Left forelimb (tissue), 1 donor: ENCODE measurements at places on chromosomes 7 and 10.

DNA sequence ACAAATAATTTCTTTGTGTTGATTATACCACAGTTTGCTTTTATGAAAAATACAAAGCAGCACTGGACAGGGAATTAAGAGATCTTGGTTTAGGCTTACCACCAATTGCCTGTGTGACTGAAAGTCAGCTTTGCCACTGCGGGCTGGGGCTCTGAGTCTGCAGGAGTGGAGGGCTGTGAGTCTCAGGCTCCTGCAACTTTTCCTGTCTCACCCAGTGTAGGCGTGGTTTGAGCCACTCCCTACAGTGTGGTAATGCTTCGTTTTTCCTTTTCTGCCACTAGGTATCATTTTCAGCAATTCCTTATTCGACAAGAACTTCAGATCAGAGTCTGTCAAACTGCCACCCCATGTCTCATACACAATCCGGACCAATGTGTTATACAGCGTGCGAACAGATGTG, 180.6 kb downstream of the ABCA13 start:
- DNase-seq = no peak

DNA sequence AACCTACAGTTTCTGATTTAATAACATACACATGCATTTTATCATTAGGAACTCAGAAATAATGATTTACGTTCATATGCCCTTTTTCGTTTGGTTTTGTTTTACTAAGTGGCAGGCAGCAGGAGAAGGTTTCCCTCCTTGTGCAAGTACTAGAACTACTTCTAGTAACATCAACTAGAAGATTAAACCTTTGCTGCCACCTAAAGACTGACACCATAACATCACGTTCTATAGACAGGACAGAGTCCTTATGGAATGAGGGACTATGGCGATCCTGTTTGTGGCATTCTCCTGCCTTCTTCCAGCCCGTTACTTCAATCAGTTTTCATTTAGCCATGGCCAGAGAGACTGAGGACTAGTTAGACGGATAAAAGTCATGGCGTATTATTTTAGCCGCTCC, 53.2 kb downstream of the GAD2 start:
- DNase-seq = no peak

DNA sequence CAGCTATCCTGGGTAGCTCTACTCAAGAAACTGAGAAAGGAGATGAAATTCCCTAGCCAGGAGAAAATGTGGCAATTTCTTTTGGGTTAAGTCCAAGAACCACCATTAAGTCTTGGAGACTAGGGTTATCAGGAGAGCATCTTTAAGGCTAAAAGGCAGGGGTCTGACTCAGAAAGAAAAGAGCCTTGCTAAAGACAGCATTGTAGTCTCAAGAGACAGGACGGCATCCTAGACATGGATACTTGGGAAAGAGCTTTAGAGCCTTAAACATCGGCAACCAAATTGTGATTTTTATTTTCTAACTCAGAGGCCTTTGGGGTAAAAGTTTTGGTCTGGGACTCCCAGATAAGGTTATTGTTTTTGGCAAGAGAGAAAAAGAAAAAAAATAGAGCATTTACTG, 83.1 kb downstream of the FAS start:
- no peak for DNase-seq

DNA sequence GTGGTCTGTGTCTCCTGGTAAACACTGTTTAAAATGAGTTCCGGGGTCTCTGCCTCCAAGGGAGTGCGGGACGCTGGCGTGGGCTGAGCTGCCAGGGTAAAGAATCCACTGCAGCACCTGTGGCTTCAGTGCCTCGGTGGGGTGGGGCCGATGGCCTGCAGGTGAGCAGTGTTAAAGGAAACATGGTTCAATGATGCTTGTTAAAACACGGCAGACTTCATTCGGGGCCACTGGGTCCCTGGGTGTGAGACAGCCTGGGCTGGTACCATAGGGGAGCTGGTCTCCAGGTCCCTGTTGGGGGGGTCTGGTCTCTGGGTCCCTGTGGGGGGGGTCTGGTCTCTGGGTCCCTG, 24.9 kb upstream of the KNDC1 start:
- no peak for DNase-seq

GRCh38 chr10:12109286-12109685, 20.2 kb upstream of the SEC61A2 start:
- DNase-seq = no peak

- DNase-seq = no peak
Observed at GRCh38 chr7:18151422-18151821, 123.8 kb upstream of the PRPS1L1 start.

DNA sequence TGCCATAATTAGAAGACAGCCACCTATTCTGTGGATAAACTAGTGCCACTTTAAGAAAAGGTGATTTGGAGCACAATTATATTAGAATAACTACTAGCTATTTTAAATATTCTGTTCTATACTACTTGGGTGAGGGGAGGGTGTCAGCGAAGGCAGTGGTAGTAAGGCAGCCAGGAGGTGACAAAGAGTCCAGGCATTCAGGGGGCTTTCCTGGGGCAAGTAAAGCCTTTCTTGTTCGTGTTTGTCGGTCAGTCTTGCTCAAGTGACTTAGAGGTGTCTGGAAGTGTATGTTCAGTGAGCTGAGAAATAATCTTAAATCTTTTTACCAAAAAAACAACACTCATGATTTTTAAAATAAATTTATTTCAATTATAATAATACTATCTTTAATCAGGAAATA, 34.4 kb downstream of the ADD3 start:
- DNase-seq = no peak

DNA sequence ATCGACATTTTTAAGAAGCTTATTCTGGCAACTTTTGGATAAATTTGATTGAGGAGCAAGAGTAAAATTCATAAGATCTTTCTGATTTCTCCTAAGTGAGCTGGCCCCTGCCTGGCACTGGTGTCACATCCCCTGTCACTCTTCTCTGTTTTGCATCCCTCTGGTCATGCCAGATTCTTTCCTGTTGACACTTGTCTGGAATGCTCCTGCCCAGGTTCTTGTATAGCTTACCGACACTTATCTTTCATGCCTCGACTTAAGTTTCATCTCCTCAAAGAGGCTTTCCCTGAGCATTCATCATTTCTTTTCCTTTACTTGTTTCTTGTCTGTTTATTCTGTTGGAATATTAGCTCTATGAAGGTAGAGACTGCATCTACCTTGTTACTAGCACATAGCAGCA, 22.2 kb upstream of the AASS start:
- no peak for DNase-seq

GRCh38 chr10:115335366-115335765, 242.2 kb downstream of the ATRNL1 start:
- no peak for DNase-seq

DNA sequence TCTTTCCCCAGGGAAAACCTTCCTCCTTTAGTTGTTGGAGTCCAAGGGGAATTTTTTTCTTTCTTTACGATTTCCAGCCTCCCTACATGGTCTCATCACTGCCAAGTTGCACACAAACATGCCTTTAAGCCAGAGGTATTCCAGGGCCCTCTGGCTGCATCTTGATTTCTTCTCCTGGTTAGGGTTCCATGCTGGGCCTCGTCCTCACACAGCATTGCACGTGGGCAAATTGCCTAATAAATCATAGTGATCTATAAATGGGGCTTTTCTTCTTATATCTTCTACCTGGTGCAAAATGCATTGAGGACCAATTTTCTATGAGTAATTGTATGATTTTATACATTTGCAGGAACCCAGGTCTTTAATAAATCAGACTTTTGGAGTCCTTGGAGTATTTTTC, 284.2 kb downstream of the C7orf25 start:
- no peak for DNase-seq

DNA sequence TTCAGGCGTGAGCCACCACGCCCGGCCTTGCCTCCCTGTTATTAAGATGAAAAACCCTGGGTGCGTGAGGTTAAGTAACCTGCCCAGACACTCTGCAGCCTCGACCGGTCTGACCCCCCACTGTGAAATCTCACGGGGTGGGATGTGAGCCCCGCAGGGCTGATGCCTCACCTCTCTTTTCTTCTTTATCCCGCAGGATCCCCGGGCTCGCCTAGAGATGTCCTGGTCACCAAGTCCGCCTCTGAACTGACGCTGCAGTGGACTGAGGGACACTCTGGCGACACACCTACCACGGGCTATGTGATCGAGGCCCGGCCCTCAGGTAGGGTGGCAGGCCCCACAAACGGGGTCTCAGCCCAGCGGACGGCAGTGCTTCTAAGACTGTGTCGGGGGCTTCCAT, 461.1 kb upstream of the FOXK1 start:
- DNase-seq = no peak

DNA sequence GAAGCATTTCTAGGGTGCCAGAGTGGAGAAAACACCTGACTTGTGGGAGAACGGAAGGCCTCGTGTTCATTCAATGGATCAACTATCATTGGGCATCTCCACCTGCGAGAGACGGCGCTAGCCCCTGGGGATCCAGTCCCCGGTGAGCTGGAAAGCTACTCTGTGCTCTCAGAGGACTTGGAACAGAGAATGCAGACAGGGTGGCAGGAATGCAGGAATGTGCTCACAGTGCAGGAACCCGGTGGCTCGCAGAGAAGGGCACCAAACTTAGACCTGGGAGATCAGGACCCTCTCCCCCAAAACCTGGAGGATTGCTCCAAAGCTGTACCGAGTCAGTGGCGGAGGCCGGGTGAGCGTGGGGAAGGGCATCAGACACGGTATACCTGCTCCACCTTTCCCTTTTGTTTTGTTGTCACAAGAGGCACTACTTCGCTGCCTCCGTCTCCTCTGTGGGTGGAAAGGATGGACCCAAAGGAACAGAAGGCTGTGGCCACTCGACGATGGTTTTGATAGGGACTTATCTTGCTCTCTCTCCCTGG, 569.0 kb upstream of the C7orf33 start:
- DNase-seq = no peak

DNA sequence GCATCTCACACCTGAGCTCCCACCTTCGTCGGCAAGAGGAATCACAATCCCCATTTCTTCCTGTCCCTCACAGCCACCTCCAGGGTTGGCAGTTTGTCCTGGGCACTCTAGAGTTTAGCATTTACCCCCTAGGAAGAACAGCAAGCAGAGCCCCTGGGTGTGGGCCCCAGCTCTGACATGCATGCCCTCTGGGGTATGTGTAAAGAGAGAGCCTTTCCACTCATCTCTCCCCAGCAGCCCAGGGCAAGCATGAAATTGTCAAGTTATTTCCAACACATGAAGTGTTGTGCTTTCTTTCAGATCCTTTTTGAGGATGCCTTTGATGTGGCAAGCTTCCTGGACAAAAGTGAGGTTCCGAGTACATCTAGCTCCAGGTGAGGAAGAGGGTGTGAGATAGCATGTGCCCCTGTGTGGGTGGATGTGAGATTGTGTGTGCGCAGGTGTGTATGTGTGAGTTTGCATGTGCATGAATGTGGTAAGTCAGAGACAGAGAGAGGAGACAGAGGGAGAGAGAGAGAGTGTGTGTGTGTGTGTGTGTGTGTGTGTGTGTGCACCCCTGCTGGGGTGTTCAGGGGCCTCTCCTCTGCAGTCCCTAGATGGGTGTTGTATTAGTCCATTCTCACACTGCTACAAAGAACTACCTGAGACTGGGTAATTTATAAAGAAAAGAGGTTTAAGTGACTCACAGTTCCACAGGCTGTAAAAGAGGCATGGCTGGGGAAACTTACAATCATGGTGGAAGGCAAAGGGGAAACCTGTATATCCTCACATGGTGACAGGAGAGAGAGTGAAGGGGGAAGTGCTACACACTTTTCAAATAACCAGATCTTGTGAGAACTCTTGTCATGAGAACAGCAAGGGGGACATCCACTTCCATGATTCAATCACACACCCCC, 18.1 kb downstream of the STRA8 start:
- no peak for DNase-seq

GRCh38 chr7:115559877-115560276, 470.7 kb downstream of the TFEC start:
- DNase-seq = no peak

- no peak for DNase-seq
Observed at GRCh38 chr7:143975617-143976016, 21.0 kb downstream of the OR2F1 start.

GRCh38 chr10:114525368-114525949, 121.2 kb upstream of the AFAP1L2 start:
- no peak for DNase-seq

- DNase-seq = no peak
Observed at GRCh38 chr7:1253681-1254181, 21.1 kb downstream of the UNCX start.

DNA sequence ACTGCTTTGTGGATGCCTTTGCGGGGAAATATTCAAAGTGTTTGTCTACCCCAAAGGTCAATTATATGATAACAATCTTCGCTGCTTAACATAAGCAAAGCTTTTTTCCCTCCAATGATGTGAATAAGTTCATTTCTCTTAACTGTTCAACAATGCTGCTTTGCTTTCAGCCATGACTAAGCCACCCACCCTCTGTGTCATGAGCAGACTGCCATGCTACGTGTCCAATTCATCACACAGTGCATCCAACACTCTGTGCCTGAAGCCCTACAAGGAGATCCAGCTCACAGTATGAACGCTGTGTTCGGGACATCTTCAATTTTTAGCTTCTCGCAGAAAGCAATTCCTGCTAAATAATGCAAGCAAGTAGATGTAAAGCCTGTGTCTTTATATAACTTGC, 5.7 kb upstream of the TAS2R40 start:
- DNase-seq = no peak

- peak; percentile 71 for DNase-seq
Observed at GRCh38 chr10:100883312-100883821, 29.4 kb upstream of the SLF2 start.

GRCh38 chr10:73494877-73495225, 973 bp downstream of the PPP3CB start:
- no peak for DNase-seq

- no peak for DNase-seq
Observed at GRCh38 chr10:129761197-129761972, 202.7 kb downstream of the EBF3 start.

GRCh38 chr7:123498601-123499000, 35.8 kb downstream of the IQUB start:
- DNase-seq = no peak

DNA sequence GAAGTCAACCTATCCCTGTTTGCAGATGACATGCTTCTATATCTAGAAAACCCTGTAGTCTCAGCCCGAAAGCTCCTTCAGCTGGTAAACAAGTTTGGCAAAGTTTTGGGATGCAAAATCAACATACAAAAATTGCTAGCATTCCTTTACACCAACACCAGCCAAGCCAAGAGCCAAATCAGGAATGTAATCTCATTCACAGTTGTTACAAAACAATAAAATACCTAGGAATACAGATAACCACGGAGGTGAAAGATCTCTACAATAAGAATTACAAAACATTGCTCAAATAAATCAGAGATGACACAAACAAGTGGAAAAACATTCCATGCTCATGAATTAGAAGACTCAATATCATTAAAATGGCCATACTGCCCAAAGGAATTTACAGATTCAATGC, 50.4 kb upstream of the ZNF365 start:
- DNase-seq = no peak

- DNase-seq = no peak
Observed at GRCh38 chr7:107594961-107595737, 15.1 kb downstream of the BCAP29 start.

- no peak for DNase-seq
Observed at GRCh38 chr7:25103773-25104172, 21.3 kb downstream of the CYCS start.

- no peak for DNase-seq
Observed at GRCh38 chr7:42548816-42549611, 312.0 kb upstream of the GLI3 start.
